Lower lobe of right lung (tissue), 2 donors: ENCODE measurements at places on chromosomes 4 and X. TPM values are rescaled to one million over a fixed set of nuclear protein-coding genes. Genes with fewer than 3 reads are reported as not detected.

ADGRG2 gene
- 1.1 TPM for total RNA-seq

PLXNB3 gene
- total RNA-seq, result 4.6 TPM

CHM gene
- 21.9 TPM for total RNA-seq

HTR2C gene
- not detected for total RNA-seq

HOPX gene
- total RNA-seq, result 341 TPM

IL2RG gene
- total RNA-seq, result 33.1 TPM

HSFX1 gene
- 2.2 TPM for total RNA-seq

SYP gene
- 4.2 TPM for total RNA-seq

GPR78 gene
- total RNA-seq, result 0.21 TPM

FGFBP2 gene
- 5.1 TPM for total RNA-seq

FAM9C gene
- not detected for total RNA-seq

TMEM131L gene
- total RNA-seq, result 21.7 TPM

HS3ST1 gene
- 3.8 TPM for total RNA-seq

CCDC158 gene
- total RNA-seq, result 0.74 TPM
